Activated CD8-positive, alpha-beta T cell treated with anti-CD3 and anti-CD28 coated beads for 36 hours (primary cell): ENCODE measurements at places on chromosomes 4 and X. TPM values are rescaled to one million over a fixed set of nuclear protein-coding genes. Genes with fewer than 3 reads are reported as not detected.

DNA sequence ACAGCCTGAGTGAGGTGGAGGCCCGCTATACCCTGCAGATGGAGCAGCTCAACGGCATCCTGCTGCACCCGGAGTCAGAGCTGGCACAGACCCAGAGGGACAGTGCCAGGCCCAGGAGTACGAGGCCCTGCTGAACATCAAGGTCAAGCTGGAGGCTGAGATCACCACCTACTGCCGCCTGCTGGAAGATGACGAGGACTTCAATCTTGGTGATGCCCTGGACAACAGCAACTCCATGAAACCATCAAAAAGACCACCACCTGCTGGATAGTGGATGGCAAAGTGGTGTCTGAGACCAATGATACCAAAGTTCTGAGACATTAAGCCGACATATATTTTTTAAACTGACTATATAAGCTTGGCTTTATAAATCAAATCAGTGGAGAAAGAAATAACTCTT, 73.3 kb upstream of the HHIP start:
- DNase-seq, result no peak
- H3K36me3 ChIP-seq, result no peaks in the 10 kb centered on the region
- no peak overlapping the region for H3K4me3 ChIP-seq
- peaks cover 2% of the 10 kb centered on the region for H3K27me3 ChIP-seq
- no peaks in the 10 kb centered on the region for H3K4me1 ChIP-seq
- no peak overlapping the region for H3K27ac ChIP-seq

DNA sequence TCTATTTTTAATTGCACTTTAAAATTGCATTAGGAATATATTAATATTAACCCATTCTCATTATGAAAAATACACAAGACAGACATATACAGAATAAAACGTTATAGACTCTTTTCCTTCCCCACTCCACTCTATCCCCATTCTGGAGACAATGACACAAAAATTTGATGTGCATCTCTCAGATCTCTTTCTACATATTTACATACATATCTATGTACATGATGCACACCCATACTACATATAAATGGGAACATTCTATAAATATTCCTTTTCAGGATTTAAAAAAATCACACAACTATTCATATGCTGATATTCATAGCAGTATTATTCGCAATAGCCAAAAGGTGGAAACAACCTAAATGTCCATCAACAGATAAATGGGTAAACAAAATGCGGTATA, 2.4 kb upstream of the CXorf66 start:
- peaks cover 5% of the 10 kb centered on the region for H3K27me3 ChIP-seq
- no peak for DNase-seq
- H3K4me1 ChIP-seq, result no peaks in the 10 kb centered on the region
- H3K27ac ChIP-seq, result no peak overlapping the region
- no peak overlapping the region for H3K4me3 ChIP-seq
- H3K36me3 ChIP-seq, result no peaks in the 10 kb centered on the region

DNA sequence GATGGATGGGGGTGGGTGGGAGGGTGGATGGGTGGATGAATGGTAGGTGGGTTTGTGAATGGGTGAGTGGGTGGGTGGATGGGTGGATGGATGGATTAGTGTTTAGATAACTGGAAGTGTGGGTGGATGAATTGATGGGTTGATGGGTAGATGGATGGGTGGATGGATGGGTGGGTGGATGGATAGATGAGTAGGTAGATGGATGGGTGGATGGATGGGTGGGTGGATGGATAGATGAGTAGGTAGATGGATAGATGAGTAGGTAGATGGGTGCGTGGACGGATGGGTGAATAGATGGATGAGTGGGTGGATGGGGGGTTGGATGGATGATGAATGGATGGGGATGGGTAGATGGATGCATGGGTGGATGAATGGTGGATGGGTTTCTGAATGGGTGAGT, 20.3 kb upstream of the ASMTL start:
- no peaks in the 10 kb centered on the region for H3K27me3 ChIP-seq
- peak overlapping the region; percentile 59 for H3K27ac ChIP-seq
- peaks cover 48% of the 10 kb centered on the region for H3K36me3 ChIP-seq
- DNase-seq, result peak; percentile 2

Gene SPARCL1
- not detected for total RNA-seq

DNA sequence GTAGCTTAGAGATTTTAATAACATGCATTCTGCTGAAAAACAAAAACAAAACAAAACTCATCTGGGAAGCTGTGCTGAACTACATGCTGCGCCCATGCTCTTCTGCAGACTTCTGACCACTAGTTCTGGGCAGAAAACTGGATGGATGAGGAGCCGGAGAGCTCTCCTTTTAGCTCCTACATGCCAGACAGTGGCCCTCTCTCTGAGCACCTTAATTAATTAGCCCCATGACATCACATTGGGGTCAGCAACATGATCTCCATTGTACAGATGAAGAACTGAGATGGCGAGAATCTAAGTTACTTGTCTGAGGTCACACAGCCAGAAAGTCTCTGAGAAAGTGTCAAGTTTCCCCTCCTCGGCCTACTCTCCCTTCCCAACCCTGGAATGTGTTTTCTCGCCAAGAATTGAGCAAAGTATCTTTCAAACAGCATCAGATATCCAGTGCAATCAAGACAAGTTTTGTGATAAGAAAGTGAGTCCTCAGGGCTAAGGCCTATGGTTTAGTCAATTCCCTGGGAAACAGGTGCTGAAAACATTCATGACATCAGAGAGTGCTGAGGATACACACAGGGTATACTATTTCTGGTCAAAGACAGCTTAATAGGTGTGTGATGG, 21.6 kb downstream of the SCD5 start:
- no peak overlapping the region for H3K27ac ChIP-seq
- no peaks in the 10 kb centered on the region for H3K36me3 ChIP-seq
- peaks cover 4% of the 10 kb centered on the region for H3K27me3 ChIP-seq
- H3K4me3 ChIP-seq, result no peak overlapping the region
- no peaks in the 10 kb centered on the region for H3K4me1 ChIP-seq

DNA sequence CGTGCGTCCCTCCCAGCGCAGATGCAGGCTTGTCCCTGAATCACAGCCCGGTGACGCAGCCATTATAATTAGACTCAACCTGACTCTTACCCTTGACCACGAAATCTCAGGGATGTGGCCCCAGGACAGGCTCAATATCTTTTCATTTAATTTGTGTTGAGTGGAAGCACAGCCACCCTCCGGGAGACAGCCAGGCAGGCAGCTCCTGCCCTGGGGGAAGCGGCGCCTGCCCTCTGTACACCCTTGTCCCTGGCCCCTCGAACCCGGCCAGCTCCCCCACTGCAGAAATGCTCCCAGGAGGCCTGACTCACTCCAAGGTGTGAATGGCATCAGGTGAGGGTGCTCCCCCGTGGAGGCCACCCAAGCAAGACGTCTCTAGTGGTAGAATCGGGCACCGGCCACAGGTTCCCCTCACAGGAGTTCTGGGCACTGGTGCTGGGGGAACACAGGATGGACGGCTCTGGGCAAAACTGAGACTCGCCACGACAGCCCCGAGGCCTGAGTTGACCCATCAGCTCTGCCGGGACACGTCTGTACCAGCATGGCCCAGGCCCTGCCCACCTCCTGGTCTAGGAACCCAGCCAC, 2.7 kb downstream of the CPLX1 start:
- no peak for DNase-seq
- H3K27ac ChIP-seq, result no peak overlapping the region
- no peaks in the 10 kb centered on the region for H3K36me3 ChIP-seq
- H3K4me3 ChIP-seq, result no peak overlapping the region

Gene P2RY4
- 0.27 TPM for total RNA-seq

Gene CFP
- total RNA-seq, result 2.1 TPM

Gene SORBS2
- total RNA-seq, result not detected

Gene TRPC5OS
- total RNA-seq, result not detected

DNA sequence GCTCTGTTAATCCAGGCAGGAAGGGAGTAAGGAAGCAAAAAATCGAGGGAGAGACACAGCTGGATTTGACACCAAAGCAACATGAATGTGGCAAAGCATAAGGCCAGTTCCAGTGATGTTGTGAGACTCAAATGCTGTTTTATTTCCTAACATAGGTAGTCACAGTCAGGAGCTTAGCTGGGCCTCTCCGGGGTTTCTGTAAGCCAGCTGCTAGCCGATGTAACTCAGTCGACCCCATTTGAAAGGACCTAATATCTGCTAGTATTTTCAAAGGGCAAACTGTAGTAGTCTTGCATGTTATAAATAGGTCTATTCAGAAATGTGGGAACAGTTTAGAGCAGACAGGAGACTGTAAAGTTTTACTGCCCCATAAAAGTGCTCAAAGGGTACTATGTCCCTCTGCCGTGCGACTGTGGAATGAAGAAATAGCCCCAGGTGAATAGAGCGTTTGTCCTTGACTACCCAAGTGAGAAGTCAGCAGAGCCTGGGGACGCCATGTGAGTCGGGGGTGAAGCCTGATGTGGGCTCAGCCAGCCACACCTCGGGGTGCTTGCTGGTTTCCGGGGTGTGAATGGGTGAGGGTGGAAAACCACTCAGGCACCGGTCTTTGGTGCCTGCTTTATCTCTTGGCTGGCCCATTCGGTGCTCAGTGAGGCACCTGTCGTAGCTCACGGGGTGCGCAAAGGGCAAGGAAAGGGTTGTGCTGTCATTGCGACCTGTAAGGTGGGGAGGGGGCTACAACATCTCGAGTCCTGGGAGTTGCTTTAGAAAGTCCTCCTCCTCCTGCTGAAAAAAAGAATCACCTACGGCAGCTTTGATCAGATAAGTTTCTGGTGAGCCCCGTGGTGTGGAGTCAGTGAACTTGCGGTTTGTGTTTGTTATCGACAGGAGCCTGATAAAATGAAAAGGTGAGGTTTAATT, 745 bp downstream of the TRIM2 start:
- H3K27me3 ChIP-seq, result peaks cover 14% of the 10 kb centered on the region
- DNase-seq, result peak; percentile 46
- H3K27ac ChIP-seq, result peak overlapping the region; percentile 58
- H3K4me1 ChIP-seq, result peaks cover 34% of the 10 kb centered on the region
- peak overlapping the region; percentile 28 for H3K4me3 ChIP-seq
- no peaks in the 10 kb centered on the region for H3K36me3 ChIP-seq

Gene FAM9C
- not detected for total RNA-seq

GRCh38 chrX:136768469-136769084, 12.2 kb downstream of the ARHGEF6 start:
- peak overlapping the region; percentile 91 for H3K27ac ChIP-seq
- peaks cover 22% of the 10 kb centered on the region for H3K36me3 ChIP-seq
- H3K4me1 ChIP-seq, result peaks cover 60% of the 10 kb centered on the region
- no peaks in the 10 kb centered on the region for H3K27me3 ChIP-seq

Gene CFAP299
- total RNA-seq, result not detected

DNA sequence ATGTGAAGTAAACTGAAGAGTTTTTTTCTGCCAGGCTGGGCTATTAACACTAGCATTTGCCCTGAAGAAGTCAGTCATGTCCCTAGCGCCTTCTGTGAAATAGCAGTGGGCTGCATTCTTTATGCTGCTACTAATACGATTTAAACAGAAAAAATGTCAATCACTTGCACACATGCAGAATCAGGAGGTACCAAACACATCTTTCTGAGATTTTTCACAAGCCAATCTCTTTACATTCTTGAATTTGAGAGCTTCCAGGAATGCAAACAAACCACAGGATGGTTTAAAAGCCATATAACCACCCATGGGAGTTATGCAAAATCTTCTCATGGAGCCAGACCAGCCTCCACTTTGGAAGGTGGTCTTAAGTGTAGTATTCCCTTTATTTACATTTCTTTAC, 220.1 kb downstream of the IQCM start:
- H3K27ac ChIP-seq, result no peak overlapping the region
- H3K4me1 ChIP-seq, result no peaks in the 10 kb centered on the region
- no peaks in the 10 kb centered on the region for H3K36me3 ChIP-seq
- no peaks in the 10 kb centered on the region for H3K27me3 ChIP-seq

DNA sequence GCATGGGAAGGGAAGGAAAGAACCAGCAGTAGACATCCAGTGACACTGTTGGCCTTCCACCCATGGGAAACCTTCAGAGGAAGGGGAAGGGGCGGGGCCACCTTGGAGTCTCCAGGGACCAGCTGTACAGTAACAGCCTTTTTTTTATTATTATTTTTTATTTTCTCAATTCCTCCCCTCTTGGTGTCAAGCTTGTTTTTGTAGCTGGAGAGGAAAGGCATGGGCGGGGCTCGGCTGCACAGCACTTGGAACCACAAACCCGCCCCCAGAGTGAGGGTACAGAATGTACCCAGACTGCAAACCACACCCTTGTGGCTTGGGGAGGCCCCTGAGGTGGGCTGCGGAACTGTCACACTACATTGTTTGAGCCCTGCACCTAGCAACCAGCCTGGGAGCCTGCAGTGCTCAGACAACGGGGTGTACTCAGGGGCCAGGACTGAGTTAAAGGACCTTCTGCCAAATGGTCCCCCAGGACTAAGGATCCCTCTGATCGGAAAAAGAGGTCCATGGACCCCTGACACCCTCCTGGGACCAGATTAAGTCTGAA, 45.7 kb downstream of the PRPS1 start:
- no peaks in the 10 kb centered on the region for H3K36me3 ChIP-seq
- H3K4me1 ChIP-seq, result peaks cover 44% of the 10 kb centered on the region
- peak; percentile 94 for DNase-seq
- H3K27ac ChIP-seq, result peak overlapping the region; percentile 95

- no peak overlapping the region for H3K4me3 ChIP-seq
- no peaks in the 10 kb centered on the region for H3K36me3 ChIP-seq
- H3K4me1 ChIP-seq, result no peaks in the 10 kb centered on the region
- H3K27me3 ChIP-seq, result no peaks in the 10 kb centered on the region
- no peak overlapping the region for H3K27ac ChIP-seq
These were observed 1956.2 kb upstream of the AGA start for GRCh38 chr4:179398414-179398813.

DNA sequence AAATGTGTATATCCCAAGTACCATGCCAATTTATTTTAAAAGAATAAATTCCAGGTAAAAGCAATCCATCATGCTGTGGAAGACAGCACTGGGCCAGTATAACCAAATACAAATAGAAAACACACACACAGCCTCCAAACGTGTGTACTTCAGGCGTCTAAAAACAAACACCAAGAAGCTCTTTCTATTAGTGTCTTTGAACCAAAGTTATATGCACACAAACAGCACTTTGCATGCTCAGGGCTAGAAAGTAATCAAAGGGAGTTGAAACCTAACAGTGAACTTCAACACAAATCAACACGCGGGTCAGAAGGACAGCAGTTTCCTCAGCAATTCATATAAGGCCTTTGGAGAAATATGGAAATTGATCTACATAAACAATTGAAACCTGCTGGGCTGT, 15.4 kb downstream of the GASK1B start:
- H3K27me3 ChIP-seq, result peaks cover 7% of the 10 kb centered on the region
- H3K36me3 ChIP-seq, result no peaks in the 10 kb centered on the region
- no peak overlapping the region for H3K27ac ChIP-seq
- DNase-seq, result no peak
- H3K4me1 ChIP-seq, result no peaks in the 10 kb centered on the region

GRCh38 chr4:183987987-183988392, 82.9 kb downstream of the STOX2 start:
- H3K4me1 ChIP-seq, result no peaks in the 10 kb centered on the region
- H3K27ac ChIP-seq, result no peak overlapping the region
- no peak overlapping the region for H3K4me3 ChIP-seq
- H3K36me3 ChIP-seq, result no peaks in the 10 kb centered on the region
- DNase-seq, result no peak
- H3K27me3 ChIP-seq, result peaks cover 2% of the 10 kb centered on the region

Gene PRDM8
- total RNA-seq, result 3.2 TPM

DNA sequence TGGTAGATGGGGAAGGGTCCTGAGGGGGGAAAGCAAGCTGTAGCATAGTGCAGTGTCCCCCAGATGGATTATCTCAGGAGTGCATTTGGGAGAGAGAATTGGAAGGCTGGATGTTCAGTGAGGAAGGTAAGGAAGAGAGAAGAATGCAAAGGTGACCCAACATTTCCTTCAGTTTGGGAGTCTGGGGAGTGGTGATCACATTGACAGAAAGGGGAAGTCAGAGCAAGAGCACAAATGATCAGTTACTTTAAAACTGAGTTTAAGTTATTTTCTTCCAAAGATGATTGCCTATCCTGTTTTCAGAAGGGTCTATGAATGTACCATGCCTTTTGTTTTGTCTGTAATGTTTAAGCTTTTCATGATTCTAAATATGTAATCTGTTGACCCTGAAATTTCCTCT, 47.6 kb downstream of the ARHGAP10 start:
- no peak for DNase-seq
- no peak overlapping the region for H3K27ac ChIP-seq
- no peaks in the 10 kb centered on the region for H3K36me3 ChIP-seq
- H3K4me3 ChIP-seq, result no peak overlapping the region
- no peaks in the 10 kb centered on the region for H3K27me3 ChIP-seq

Gene SSX5
- not detected for total RNA-seq
